ENCODE measurements at places on chromosomes 12 and 14.

DNA sequence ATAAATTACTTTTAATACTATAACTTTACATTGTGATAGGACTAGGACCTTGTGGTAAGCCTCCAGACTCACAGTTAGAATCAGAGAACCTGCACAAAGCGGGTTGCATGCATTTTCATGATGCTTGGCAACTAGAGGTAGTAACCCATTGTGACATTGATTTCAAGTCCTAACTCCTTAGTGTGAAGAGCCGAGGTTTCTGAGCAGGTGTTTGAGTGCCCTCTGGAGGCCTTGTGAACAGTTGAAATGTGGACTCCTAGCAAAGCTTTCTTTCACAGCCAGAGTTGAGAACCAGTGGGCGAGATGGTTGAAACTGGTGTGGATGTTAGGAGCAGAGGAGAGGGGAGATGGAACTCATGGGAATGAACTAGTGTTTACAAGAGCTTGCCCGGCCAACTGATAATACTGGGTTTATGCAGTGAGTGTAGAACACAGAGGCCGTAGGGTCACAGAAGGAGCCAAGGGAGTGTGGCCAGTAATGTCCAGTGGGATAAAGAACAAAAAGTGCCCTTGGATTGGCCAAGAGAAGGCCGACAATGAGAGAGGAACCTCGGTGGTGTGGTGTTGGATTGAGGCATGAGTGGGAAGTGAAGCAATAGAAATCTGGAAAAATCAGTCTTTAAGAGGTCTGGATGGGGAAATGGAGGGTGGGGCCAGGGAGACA, 10.9 kb downstream of the ZNF664 start:
- peak; percentile 54 for DNase-seq

GRCh38 chr12:9114946-9115345, 773 bp downstream of the A2M start:
- DNase-seq, result peak; percentile 40

- DNase-seq, result no peak
Measured at GRCh38 chr12:95553197-95553943, 2.1 kb upstream of the USP44 start.

DNA sequence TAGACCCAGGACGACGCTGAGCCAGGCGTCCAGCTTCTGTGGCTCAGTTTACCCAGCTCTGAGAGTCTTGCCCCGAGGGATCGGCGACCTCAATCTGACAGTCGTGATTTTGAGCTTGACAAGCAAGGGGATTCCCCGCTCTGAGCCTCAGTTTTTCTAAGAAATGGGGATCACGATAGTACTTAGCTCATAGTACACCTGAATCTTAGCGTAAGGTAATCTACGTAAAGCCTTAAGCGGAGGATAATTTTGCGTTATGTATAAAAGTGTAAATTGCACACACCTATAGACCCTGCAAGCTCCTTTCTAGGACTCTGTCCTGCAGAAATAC, 285 bp downstream of the MVK start:
- DNase-seq, result peak; percentile 21

DNA sequence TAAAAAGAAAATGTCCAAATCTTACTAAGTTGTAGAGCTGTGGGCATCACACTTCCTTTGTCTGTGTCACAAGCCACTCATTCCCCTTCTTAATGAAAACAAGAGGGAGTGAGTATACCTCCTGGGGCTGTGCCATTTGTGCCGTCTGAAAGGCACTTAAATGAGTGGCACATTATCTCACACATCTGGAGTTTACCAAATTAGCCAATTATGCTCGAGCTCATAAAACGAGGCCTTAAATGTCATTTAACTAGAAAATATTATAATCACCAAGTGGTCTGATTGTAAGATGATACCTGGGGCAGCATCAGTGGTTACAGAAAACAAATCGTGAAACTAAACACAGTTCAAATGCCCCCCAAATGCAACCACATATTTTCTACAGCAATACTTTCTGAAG, 146.1 kb downstream of the PAX9 start:
- DNase-seq, result no peak

DNA sequence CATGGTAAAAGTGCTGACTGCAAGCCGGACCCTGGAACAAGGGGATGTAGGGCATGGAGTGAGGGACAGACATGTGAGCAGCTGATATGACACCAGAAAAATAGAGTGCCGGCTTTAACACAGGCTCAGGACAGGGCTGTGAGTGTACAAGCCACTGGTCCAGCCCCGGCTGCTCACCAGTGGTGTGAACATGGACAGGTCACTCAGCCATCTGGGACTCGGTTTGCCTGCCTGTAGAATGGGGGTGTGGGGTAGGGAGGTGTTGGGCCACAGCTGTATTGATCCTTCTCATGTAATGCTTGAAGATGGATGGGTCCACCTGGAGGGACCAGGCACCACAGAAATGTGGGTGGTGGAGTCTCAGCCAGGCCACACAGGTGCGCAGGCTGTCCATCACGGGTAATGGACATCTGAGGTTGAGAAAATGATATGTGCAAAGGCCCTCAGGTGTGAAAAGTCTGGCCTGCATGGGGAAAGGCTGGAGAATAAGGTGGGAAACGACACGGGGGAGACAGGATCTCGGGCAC, 10.6 kb upstream of the KRT74 start:
- DNase-seq, result no peak

DNA sequence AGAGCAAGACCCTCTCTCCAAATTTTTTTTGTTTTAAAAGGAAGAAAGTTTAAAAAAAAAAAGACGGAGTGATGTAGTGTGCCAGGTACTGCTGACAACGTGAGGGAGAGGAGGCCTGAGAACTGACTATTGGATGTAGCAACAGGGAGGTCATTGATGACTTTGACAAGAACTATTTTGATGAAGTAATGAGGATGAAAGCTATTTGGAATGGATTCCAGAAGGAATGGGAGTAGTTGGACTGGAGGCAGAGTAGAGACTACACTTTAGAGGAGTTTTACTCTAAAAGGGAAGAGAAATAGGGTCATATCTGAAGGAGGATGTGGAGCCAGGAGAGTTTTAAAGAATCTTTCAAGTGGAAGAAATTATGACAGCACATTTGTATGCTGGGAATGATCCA, 27.8 kb upstream of the SLC38A2 start:
- DNase-seq, result peak; percentile 76

DNA sequence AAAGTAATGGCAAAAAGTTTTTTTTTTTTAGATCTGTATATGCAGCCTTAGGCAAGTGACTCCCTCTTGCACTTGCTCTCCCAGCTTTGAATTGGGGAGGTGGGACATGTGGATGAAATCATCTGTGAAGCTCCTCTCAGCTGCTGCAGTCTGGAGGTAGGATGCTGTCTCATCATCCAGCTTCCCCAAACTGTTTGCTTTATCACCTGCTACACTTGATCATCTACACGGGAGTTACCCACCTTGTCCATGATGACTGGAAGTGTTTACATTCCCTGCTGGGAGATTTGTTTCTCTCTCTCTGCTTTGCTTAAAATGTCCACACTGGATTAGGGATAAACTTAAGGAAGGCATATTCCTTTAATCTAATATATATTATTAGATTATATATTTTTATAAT, 8.5 kb upstream of the FGF23 start:
- no peak for DNase-seq

DNA sequence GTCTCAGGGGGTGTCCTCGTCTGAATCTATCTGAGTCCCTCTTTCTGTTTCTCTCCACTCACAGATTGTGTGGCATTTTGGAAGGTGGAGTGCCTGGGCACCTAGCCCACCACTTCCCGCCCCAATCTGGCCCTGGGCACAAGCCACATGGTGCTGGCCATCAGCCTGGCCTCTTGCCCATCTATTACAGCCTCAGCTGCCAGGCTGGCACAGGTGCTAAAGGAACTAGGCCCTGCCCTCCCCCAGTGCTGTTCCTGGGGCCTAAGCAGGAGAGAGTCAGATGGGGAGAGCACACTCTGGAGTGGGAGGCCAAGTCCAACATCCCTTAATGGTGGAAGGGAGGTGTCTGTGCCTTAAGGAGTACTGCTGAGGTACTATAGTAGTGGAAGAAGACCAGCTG, 8.3 kb upstream of the CALCOCO1 start:
- no peak for DNase-seq

Measured in trophoblast cell (in vitro differentiated cells and primary cell).